ENCODE measurements at places on chromosomes 2 and 18. TPM values are rescaled to one million over a fixed set of nuclear protein-coding genes. Genes with fewer than 3 reads are reported as not detected.

- no peak for DNase-seq
These were observed 11.8 kb downstream of the IL1R1 start for GRCh38 chr2:102154364-102154763.

DNA sequence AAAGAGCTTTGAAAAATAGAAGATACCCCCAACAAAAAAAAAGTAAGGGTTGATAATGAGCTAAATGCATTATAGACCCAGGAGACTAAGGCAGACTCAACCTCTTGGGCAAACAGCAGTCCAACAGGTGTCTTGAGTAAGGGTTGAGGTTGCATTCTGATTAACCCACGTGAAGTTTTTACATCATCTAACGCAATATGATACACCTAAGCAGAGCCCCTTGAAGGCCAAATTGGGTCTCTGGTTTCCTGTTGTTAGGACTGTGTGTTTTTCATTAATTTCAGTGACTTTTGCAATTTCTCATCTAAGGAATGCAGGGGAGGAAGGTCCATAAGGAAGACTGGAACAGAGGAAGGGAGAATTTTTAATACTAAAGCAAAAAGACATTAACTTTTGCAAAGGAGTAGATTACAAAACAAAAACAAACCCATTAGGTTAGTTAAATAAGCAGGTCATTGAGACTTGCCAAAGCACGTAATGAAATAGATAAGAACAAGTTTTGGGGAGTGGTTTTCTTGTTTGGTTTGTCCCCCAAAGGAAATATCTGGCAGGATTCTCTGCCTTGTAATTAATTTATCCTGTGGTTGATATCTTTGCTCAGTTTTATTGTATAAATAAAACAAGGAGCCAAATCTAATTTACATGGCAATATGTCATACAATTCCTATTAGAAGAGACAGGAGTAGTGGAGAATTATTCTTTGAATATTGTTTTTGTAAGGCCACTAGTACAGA is 244.3 kb downstream of the ETAA1 start:
- no peak for DNase-seq

DNA sequence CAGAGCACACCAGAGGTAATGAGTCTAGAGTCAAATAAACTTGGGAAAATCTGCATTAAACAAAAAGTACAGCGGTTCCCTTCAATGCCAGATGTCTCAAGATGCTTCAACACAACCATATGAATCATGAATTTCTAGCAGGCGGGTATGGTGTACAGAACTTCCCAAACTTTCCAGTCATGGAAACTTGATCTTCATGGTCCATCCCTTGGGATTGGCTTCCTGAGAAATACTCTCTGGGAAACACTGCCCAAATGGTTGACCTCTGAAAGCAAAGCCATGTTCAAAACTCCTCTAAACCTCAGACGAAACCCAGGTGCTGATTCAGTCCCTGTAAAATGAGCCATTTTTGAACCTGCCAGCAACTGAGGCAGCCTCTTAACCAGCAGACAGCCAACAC is 16.4 kb upstream of the TMEM247 start:
- no peak for DNase-seq

DNA sequence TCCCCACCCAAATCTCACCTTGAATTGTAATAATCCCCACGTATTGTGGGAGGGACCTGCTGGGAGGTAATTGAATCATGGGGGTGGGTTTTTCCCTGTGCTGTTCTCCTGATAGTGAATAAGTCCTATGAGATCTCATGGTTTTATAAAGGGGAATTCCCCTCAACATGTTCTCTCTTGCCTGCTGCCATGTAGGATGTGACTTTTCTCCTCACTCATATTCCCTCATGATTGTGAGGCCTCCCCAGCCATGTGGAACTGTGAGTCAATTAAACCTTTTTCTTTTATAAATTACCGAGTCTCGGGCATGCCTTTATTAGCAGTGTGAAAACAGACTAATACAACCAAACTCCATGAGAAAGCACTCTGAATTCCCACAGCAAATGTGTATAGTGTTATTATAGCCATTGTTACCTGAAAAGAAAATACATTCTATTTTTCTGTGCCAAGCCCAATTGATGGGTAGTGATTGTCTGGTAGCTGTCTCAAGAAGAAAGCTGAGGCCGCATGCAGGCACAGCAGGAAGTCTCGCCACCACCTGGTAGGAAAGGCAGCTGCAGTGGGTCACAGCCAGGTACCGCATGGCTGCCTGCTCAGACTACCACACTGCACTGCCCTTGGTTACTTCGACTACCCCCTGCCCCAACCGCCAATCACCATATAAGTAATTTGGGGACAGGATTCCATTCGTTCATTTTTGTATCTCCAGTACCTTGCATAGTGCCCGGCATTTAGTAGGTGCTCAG is 10.3 kb upstream of the ZBTB7C start:
- DNase-seq, result no peak

GRCh38 chr2:188557081-188557480 is 265.4 kb downstream of the GULP1 start:
- DNase-seq, result no peak

DNA sequence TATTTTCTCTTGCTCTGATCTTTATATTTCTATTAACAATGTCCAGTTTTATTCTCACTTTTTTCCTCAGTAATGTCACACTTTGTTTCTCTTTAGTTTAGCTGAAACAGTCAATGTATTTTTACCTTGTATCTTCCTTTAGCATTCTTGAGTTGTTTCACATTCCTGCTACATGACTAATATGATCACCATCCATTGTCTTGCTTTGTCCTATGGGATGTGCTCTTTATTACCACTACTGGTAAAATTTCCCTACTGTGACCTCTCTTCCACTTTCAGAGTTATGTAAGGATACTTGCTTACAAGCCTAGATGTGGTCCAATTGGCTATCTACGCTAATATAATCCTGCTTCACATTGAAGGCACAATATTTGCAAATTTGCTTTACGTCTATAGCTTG is 457.9 kb downstream of the PIK3C3 start:
- DNase-seq, result no peak

DNA sequence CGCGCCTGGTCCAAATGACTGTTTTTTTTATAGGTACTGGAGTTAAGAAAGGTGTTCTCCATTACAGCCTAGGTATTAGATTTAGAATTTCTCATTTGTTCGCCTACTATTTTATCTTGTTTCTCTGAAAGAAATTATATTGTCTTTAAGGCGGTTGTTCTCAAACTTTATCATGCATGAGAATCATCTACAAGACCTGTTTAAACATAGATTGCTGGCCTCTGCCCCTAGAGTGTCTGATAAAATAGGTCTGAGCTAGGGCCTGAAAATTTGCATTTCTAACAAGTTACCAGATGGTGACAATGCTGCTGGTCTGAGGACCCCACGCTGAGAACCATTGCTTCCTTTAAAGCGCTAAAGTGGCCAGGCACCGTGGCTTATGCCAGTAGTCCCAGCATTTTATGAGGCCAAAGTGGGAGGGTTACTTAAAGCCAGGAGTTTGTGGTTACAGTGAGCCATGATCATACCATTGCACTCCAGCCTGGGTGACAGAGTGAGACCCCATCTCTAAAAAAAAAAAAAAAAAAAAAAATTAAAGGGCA is 34.0 kb upstream of the RNF138 start:
- DNase-seq, result no peak

DNA sequence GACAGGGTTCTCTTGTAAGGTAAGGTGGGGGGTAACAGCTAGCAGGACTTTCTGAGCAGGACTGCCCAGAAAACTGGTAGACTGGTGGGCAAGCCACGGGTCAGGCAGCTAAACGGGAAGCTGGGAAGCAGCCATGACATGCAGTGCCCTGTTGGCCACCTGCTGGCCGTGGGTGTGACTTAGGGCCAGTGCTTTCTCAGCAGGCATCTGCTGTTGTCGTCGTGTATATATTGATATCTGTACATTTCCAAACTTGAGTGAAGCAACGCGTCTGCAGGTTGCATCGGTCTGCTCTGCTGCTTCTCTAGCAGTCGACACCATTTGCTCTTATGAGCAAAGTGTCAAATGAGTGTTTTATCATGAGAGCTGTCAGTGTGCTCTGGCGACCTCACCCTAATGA is 31.0 kb downstream of the COA5 start:
- no peak for DNase-seq

DNA sequence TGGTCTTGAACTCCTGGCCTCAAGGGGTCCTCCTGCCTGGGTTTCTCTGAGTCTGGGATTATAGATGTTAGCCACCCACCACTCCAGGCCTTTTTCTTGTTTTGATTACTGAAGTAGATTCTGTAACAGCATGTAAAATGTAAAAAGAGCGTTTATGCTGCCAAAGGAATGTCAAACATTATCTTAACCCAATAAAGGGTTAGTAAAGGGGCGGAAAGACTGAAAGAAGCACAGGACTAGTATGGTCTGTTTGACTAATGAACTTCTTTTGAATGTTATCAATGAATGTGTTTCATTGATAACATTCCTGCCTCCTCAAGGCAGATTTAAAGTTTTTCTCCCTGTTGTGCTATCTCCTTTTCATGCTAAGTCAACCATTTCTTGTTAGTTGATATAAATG is 29.4 kb downstream of the GPD2 start:
- no peak for DNase-seq

DNA sequence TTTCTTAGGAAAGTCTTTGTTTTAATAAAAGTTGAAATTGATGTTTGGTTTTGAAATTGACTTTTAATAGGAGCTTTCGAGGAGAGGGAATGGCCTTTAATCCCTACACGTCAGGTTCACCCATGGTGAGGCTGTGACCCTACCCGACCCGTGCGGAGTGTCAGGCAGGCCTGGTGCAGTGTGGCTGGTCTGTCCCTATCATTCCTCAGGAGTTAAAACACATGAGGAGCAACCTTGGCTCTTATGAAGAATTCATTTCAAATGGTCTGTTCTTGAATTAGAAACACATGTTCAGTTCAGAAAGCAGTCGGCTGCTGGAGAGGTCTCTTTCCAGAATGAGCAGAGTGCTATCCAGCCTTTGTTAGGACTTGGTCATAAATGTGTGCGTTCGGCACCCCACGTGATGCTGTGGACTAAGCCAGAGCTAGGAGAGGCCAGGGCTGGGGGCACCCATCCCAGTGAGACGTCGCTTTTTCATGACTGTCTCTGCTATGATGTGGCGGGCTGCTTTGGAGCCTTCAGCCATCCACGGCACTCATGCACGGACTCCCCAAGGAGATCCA is 54.7 kb downstream of the EMILIN2 start:
- no peak for DNase-seq

DNA sequence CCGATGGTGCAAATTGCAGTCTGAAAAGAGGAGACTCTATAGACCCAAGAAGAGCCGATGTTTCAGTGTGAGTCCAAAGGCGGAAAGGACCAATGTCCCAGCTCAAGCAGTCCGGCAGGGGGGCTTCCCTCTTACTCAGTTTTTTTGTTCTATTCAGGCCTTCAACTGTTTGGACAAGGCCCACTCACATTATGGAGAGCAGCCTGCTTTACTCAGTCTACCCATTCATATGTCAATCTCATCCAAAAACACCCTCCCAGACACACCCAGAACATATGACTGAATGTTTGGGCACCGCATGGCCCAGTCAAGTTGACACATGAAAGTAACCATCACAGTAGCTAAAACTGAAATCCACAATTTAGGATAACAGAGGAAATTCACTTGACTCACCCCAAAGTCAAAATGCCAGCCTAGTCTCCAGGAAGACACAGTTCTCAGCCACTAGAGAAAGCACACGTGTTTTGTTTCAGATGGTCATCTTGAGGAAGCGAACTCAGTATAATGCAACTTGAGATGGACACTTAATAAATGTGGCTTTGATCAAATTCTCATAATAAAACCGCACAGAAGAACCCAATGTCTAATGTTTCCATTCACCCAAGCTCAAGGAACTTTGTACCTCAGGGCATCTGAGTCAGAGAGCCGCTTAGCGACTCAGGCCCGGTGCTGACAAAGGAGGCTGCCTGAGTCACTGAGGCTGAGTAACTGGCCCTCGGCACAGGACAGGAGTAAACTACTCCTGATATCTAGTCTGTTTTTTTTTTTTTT is 2.4 kb downstream of the FHL2 start:
- peak; percentile 96 for DNase-seq

DNA sequence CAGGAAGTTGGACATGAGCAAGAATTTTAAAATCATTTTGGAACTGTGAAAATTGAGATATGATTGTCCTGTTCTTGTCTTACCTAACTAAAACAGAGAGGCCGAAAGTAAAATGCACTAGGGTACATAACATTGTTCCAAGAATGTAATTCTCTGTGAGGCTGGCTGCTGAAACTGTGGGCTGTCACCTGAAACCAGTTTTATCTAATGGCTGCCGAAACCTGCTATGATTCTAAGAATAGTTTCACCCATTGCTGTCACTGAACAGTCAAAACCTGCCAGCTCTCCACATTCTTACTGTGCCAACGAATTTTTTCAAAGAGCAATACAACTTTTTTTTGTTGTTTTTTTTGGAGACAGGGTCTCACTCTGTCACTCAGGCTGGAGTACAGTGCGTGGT is 119.3 kb upstream of the ZSWIM2 start:
- DNase-seq, result no peak

DNA sequence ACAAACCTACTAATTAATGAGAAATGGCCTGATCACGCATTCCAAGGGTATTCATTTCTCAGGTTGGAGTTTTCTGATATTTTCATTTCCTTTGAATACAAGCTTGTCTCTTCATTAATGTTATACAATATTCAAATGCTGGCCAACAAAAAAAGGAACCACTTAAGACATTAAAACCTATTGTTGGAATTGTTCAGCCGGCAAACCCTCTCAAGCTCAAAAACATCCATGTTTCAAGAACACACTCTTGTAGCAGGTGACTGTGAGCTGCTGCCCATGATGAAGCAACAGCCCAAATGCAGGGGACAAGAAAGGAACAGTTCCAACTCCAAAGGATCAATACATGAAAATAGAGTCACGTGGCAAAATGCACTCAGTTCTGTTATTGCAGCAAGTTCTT is 454.5 kb downstream of the BCL11A start:
- DNase-seq, result no peak

GRCh38 chr2:19336781-19337180 is 21.6 kb downstream of the OSR1 start:
- DNase-seq, result no peak

GRCh38 chr18:58125756-58126155 is 81.7 kb downstream of the NEDD4L start:
- no peak for DNase-seq

GRCh38 chr2:62163834-62164233 is 32.1 kb upstream of the B3GNT2 start:
- DNase-seq, result no peak

GRCh38 chr2:70561893-70562292 is 8.3 kb upstream of the TGFA start:
- peak; percentile 12 for DNase-seq

The ERFE gene
- 11.1 TPM for total RNA-seq
